ENCODE measurements at places on chromosomes 13 and 19.

- peak; percentile 28 for DNase-seq
These were observed 121.0 kb downstream of the MRPL57 start for GRCh38 chr13:21297447-21297846.

- no peak for DNase-seq
These were observed 23.4 kb downstream of the B3GLCT start for GRCh38 chr13:31223215-31223614.

DNA sequence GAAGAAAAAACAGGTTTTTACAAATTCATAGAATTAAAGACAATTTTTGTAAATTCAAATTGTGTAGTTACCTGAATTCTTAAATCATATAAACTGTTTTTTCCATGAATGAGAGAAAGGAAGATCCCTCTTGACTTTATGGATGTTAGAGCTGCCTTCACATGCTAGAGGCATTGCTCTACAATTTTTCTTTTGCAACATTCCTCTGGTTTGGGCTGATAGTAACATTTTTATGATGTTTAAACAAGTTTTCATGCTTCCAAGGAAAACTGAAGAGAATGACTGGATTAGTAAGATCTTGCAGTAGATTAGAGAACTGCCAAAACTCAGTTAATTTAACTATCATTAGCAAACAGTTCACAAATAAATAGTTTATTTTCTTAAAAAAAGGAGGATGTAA, 250.6 kb downstream of the GPC6 start:
- DNase-seq = no peak

DNA sequence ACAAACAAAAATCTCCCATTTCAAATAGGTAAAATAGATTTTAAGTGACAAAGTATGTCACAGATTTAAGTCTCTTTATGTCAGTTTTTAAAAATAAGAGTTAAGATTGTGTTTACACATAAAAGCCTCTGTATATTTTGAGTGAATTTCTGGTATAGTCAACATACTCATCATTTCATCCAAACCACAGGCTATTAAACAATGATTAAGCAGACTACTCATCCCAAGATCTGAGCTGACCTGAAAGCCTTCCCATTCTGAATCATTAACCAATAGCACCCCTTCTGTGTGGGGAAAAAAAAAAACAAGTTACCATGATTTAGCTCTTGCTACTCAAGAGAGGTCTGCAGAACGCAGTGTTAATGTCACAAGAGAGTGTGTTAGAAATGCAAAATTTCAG, 284.4 kb upstream of the NBEA start:
- peak; percentile 78 for DNase-seq

DNA sequence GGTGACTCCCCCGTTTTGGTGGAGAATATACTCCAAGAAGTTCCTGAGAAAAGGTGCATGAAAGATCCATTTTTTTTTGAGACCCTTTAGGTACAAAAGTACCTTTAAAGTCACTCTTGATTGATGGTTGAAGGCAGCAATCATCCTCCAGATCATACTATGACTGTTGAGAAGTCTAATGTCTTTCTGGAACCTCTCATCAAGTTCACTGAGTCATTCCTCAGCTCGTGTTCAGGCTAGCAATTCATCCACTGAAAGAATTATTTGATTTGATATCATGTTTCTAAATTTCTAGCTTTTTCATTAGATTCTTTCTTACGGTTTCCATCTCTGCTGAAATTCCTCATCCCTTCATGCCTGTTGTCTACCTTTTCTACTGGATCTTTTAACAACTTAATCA, 65.1 kb upstream of the GJB6 start:
- DNase-seq = no peak
